Stimulated activated CD4-positive, alpha-beta T cell treated with anti-CD3 and anti-CD28 coated beads, Interleukin-2, amount 100 ng/mL, for 24 hours (primary cell): ENCODE measurements at places on chromosomes 3 and 15.
A peak's percentile ranks its signal among the peaks of the same experiment; 100 is the strongest.

DNA sequence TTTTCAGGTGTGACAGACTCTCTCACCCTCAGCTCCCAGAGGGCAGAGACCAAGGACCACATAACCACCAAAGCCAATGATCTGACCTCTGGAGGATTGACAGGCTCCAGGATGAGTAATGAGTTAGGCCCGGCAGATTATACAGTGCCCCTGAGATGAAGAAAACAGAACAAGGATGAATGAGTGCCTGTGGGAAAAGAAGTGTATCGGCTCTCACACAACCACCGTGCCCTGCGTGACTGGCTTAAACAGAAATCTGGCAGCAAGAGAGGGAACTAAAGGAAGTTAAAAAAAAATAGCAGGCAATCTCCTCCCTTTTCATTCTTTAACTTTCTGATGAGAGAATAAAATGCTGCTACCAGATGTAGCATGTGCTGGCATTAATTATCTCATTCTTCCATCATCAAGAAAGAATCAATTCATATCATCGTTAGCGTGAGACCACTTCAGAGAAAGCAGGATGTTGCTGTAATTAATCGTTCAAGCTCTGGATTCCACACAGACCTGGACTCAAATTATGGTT lies 227.5 kb upstream of the COL8A1 start:
- no peak for DNase-seq

DNA sequence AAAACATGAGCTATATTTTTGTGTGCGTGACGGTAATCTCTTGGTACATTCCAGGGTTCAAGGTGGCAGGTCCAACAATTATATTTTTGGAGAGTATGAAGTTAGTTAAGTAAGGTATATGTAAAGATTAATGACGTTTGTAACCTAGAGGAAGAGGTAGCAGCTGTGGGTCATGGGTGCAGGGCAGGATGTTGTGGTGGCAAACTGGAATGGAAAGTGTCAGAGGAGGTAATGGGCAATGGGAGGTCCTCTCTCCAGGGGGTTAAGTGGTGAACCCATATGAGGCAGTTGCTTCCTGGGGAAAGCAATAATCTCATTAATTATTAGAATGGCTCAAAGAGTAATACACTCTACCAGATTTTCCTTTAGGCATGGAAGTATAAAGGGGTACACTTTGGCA lies 1.0 kb upstream of the CD200R1L start:
- DNase-seq = no peak

- no peak for DNase-seq
Observed at GRCh38 chr3:106710596-106710995, 666.6 kb upstream of the CCDC54 start.

DNA sequence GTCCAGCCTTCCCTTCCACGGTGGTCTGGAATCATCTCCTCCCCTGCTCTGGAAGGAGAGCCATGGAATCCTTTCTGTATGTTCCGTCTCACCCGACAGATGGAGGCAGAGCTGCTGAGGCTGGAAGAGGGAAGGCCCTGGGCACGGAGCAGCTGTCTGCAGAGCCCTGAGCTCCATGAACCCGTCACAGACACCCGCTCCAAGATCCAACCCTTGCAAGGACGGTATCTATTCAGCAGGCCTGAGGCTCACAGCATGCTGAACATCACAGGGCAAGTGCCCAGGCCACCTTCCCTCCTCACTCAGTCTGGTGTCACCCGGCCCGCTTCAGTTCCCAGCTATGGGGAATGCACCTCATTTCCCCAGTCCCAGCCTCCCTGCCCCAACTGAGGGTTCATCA lies 103.9 kb downstream of the LRIG1 start:
- no peak for DNase-seq

GRCh38 chr3:39177708-39178332 lies 14.6 kb downstream of the XIRP1 start:
- peak; percentile 65 for DNase-seq
